Muscle of arm (tissue), 14 donors: ENCODE measurements at places on chromosomes 6 and 20.

- DNase-seq, result no peak
These were observed 39.7 kb upstream of the CLVS2 start for GRCh38 chr6:122956376-122956775.

DNA sequence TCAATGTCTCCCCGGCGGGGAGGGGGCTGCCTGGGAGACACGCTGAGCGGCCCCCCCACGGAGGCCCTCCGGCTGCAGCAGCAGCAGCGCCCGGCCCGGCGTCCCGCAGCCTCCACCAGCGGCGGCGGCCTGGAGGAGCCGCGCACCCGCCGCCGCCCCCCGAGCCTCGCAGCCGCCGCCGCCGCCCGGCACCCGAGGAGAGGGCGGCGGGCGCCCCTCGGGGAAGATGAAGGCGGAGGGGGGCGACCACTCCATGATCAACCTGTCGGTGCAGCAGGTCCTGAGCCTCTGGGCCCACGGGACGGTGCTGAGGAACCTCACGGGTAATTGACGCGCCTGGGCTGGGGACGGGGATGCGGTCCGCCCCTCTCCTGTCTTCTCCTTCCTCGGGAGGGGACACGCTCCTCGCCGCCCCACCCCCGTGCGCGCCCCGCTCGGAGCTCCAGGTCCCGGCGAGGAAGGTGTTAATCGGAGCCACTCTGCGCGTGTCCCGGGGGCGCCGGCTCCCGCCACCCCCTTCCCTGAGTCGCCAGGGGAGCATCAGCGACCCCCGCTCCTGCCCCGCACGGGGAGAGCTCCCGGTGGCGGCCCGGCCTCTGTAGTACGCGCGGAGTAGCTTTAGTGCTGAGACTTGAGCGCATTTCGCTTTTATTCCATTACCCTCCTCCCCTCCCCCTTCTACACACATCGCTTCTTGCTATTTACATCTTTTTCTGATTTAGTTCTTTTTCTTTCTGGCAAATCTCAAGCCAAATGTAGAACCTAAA, 686 bp downstream of the TMEM170B start:
- DNase-seq, result peak; percentile 34

DNA sequence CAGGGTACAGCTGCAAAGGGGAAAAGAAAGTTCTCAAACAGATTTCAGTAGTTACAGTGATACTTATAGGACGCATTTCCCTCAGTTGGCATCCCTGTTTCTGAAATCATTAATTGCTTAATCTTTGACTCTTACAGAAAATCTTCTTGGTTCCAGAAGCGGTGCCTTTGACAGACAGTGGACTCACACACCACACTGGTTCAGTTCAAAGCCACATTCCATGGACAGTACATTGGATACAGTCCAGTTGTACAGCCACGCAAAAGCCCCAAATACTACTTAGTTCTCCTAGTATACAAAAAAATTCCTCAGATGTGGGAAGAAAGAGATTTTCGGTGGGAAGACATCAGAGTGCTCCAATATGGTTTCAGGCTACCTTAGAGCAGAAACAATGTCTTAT, 460.4 kb downstream of the PRKN start:
- no peak for DNase-seq

GRCh38 chr6:121544691-121545090, 109.2 kb downstream of the GJA1 start:
- DNase-seq, result no peak

- DNase-seq, result no peak
These were observed 526.7 kb upstream of the ADGRB3 start for GRCh38 chr6:68108233-68108835.

DNA sequence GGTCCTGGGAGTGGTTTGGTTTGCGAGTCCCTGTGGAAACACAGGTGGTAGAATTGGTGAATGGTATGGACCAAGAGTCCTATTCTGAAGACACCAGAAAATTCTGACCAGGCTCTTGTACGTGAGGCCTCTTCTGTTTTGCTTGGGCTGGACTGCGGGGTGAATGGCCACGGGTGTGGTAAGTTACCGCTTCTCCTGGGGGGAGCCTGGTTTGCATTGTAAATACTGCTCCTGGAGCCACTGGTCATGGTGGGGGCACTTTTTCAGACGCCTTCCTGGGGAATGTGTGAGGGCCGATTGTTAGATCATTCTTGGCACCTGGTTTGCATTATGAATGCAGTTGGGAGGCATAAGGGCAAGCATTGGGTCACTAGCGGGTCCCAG, 25.4 kb upstream of the EPB41L1 start:
- no peak for DNase-seq

DNA sequence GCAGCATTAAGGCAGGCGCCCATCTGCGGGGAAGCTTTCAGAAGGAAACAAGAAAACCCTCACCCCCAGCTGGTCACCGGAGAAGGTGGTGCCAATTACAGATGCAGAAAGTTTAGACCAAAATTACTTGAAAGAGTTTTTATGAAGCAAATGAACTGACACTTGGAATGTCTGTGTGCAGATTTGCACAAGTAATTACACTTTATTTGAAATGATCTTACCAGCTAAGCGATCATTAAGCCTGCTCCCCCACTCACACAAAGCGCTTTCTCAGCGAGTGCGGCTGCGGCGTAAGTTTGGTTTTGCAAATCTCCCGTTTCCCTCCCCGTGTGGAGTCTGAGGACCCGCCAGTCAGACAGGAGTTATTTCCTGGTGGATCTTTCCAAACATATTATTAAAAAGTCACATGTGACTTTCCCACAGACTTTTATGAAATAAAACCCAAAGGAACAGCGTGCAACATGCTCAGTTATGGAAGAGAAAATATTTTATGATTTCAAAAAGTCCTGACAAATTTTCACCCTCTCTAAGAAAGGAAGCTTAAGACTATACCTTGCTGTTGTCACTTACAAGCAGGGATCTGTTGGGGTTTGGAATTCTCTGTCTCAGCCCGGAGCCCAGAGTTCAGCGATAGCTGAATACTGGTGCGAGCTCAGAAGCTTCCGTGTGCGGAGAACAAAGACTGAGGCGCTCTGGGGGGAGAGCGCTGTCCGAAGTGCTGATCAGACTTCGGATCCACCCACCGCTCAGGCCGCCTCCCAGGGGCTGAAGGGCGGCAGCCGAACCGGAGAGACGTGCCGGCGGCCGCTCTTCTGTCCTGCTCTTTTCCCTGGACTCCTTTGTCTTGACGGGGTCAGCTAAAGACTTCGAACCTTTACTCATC, 2.7 kb upstream of the MYT1 start:
- peak; percentile 67 for DNase-seq

- no peak for DNase-seq
These were observed 173.4 kb downstream of the DTNBP1 start for GRCh38 chr6:15489261-15489962.

DNA sequence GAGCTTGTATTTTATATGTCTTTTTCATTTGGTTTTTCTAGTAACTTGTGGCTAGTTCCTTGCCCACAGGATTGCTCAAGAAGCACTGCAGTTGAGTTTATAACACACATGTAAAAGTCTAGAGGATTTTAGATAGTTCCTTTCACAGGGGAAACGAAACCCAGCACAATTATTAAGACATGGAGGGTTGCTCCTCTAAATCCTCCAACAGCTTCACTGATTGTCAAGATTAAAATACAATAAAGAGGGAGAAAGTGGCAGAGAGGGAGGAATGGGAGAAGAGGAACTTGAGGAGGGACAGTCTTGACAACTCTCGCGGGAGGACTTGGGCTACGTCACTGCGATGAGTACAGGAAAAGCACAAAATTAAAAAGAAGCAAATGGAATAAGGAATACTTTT, 9.7 kb upstream of the TBC1D7 start:
- DNase-seq, result no peak

DNA sequence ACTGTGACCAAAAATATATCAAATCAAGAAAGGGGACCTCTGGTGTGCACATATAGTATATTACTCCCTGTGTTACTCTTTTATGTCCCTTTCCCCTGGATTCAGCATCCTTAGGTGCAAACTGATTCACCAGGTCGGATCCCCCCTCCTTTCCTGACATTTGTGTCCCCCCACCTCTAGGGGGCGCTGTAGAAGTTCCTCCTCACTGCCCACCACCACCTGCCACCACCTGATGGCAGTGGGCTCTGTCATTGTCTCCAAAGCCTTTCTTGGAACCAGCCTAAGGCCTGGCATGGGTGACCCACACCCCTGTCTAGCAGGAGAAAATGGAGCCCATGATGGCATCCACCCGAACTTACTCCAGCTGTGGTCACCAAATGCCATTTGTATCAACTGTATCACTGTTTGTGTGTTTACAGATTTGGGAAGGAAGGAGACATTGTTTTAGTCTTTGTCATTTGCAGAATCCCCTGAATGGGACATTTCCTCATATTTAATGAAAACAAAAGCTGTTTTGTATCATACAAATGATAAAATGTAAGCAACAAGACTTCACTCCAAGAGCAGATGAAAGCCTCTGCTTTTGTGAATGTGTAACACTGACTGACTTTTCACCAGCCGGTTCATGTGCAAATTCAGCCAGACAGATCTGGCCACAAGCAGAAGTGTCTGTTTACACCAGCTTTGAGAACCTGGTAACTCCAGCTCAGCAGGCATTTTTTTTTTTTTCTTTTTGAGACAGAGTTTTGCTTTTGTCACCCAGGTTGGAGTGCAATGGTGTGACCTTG, 66.2 kb downstream of the ARMC2 start:
- DNase-seq, result no peak

DNA sequence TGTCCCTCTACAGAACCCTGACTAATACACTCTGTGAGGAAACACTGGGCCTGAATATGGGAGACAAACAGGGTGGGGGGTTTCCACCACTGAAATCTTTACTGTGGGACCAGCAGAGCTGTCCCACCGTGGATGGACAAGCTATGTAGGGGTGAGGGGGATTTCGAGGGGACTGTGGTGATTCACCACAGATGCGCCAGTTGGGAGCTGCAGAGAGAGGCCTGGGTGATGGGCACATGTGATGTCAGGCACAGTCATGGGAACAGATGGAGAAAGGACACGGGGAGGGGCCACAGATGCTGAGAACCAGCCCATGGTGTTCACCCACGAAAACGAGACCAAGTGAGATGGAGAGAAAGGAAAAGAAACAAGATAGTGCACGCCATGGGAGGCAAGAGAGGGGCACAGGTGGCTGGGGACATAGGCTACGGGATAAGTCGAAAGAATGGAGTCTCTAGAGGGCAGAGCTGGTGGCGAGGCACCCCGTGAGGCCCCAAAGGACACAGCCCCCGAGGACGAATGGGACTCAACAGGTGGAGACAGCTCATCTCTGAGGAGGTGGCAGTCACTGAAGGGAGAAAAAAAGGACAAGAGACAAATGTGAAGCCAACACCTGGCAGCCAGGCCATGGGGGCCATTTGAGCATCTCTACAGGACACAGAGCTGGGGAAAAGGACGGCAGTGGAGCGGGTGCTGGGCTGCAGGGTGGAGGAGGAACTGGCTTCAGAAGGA, 10.5 kb upstream of the RAMACL start:
- no peak for DNase-seq

- DNase-seq, result no peak
These were observed 32.3 kb downstream of the SYNJ2 start for GRCh38 chr6:158013904-158014504.

DNA sequence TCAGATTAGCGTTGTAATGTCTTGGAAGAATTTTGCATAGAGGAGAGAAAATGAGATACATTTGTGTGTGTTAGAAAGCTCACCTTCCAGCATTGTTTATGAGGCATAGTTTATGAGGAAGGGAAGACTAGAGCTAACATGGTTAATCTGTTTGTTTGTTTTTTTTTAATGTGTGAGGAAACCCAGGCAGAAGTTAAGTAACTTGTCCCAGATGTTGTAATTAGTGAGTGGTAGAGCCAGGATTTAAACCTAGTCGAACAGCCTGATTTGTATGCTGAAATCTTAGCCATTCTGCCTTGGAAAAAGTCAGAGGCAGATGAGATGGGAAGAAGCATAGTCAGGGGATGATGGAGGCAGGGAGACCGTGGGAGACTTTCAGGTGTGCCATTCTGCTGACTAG, 29.1 kb downstream of the NDUFAF5 start:
- DNase-seq, result no peak

DNA sequence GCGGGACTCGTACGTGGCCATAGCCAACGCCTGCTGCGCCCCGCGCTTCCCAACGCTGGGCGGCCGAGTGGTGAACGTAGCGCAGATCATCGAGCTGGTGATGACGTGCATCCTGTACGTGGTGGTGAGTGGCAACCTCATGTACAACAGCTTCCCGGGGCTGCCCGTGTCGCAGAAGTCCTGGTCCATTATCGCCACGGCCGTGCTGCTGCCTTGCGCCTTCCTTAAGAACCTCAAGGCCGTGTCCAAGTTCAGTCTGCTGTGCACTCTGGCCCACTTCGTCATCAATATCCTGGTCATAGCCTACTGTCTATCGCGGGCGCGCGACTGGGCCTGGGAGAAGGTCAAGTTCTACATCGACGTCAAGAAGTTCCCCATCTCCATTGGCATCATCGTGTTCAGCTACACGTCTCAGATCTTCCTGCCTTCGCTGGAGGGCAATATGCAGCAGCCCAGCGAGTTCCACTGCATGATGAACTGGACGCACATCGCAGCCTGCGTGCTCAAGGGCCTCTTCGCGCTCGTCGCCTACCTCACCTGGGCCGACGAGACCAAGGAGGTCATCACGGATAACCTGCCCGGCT, 3.4 kb downstream of the SLC32A1 start:
- DNase-seq, result no peak

- no peak for DNase-seq
These were observed 244.8 kb downstream of the FARS2 start for GRCh38 chr6:5506149-5506548.

- no peak for DNase-seq
These were observed 34.1 kb upstream of the SPACA1 start for GRCh38 chr6:88013554-88013953.

- no peak for DNase-seq
These were observed 10.7 kb upstream of the SLC17A1 start for GRCh38 chr6:25842526-25842925.

DNA sequence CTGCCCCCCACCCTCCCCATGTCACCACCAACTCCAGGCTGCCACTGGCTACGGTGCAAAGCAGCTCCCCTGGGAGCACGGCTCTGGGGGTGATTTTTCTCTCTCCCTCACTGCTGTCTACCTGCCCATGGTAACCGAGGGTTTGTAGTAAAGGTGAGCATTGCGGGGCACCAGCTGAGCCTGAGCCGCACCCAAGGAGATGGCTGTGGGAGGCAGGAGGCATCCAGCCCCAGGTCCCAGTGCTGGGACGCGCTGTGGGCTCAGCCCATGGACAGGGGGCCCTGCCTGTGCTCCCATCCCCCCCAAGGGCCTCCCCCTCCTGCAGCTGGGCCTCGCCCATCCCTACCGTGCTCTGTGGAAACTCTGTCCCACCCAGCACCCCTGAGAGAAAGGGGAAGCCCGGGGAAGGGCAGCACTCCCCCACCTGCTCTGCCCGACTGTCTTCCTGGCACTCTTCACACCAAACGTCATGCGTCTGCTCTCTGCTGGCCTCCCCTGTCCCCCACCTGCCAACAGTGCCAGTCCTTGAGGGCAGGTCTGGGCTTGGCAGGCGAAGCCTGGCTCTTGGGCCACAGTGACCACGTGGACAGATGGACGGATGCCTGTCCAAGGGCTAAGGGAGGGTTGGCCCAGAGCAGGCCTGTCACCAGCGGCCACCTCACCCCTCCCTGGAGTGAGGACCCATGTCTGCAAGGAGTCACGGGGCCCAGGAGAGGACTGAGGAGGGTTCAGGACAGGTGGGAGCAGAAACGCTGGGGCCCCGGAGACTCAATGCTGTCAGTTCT, 3.8 kb upstream of the CHRNA4 start:
- DNase-seq, result no peak

- no peak for DNase-seq
These were observed 34.9 kb upstream of the REV3L start for GRCh38 chr6:111517965-111518364.
